ENCODE measurements at places on chromosomes 7 and 10.

DNA sequence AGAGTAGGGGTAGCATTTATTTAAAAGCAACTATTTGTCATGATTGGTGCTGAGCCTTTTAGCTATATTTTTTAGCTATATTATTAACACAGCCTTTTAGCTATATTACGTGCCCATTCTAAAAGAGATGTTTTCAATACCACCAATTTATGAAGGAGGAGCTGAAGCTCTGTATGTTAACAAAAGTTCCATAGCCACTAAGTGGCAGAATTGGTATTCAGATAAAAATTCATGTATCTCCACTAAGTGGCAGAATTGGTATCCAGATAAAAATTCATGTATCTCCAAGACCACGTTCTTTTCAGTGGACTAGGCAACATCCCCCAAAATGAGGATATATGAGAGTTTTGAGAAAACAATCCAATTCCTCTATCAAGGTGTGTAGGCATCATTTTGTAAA is 268.6 kb downstream of the HGF start:
- no peak for DNase-seq

GRCh38 chr7:37267251-37267650 is 181.4 kb downstream of the ELMO1 start:
- no peak for DNase-seq

- DNase-seq, result no peak
Observed at GRCh38 chr7:64628192-64628591, 37.7 kb upstream of the ZNF107 start.

DNA sequence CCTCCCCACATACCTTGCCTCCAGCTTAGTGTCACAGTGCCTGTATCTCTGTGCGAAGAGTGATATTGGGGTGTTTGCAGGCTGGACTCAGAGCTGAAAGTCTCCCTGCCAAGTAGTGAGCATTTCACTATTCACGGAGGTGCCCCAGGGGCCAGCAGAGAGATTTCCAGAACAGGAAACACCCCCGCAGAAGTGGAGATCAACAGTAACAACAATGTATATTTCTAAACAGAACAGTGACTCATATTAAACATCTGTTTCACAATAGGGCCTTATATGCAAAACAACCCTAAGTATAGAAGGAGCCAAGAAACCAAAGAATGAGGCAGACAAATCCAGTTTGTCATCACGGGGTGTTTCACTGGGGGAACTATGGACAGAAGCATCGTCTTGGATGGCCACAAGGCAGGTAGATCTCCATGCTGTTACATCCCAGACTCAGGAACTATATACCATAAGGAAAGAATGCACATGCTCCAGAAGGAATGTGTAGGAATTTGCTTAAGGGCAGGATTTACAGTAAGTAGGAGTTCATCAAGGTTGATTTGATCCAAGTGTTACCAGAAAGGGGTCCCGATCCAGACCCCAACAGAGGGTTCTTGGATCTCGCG is 29.3 kb upstream of the CCL24 start:
- peak; percentile 17 for DNase-seq

DNA sequence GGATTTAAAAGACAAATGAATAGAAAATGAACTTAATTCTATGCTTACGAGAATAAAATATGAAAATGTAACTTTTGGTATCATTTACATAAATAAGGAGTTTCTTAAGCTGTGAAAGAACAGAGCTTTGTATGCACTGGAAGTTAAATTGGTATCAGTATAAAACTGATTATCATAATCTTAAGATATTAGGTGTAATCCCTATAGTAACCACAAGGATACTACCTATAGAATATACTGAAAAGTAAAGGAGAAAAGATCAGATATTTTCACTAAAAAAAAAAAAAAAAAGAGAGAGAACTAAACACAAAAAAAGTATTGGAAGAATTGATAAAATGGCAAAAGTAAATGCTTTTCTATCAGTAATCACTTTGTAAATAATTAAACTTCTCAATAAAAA is 100.1 kb downstream of the TWIST1 start:
- DNase-seq, result no peak

GRCh38 chr7:1253681-1254181 is 21.1 kb downstream of the UNCX start:
- DNase-seq, result no peak

GRCh38 chr7:91942312-91942711 is 1.6 kb downstream of the AKAP9 start:
- no peak for DNase-seq

DNA sequence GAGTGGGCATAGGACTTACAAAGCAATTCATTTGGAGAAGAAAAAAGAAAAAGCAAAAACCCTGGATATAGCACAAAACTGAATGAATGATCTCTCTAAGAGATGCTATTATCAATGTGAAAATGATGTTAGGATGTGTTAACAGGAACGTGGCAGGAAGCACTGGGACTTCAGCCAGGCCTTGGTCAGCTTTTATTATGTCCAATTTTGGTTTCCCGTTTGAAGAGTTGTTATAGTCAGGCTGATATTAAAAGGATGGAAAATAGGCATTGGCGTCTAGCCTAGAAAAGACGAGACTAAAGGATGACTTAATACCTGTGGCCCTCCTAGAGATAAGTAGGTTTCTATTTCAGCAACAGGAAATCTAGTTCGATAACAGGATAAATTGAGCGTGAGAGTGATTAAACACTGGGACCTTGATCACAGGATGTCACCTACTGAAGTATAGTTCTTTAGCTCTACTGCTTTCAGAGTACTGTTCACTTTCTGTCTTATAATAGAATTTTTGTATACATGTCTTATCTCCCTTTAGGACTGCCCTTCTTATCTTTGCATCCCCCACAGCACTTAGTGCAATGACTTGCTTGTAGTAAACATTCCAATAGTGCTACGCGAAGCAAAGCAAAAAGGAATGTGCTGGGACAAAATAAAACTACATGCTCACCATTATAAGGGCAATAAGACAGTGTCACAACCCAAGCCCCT is 99.8 kb upstream of the AGBL3 start:
- no peak for DNase-seq

DNA sequence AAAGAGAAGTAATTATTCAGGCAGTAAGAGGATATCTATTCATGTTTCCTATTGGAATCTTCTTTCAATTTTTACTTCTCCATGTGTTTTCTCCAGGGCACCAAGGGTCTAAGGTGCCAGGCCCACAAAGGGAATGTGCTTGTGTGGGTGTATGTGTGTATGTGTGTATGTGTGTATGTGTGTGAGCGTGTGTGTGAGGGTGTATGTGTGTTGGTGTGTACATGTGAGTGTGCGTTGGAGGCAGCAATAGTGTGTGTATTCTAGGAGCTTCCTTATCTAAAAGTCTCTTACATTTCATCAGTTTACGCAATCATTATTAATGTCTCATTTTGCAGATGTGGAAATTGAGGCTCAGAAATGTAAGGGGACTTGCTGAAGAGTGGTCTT is 28.3 kb downstream of the RAMP3 start:
- DNase-seq, result no peak

DNA sequence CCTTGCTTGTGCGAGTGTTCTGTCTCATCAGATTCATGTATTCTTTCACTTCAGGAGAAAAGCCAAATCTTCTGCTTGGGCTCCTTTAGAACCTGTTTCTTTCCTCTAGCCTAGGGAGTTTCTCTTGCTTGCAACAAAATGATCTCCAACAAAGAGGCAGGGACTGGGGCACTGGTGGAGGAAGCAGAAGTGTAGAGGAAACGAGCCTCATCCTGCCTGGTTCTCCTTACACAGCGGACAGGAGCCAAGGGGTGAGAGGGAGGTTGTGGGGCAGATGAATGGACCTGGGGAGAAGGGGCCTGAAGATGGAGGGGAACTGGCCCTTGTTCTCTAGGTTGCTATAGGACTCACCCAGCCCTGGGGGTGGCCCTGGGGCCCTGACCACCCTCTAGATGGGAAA is 141.1 kb downstream of the PKD1L1 start:
- no peak for DNase-seq

DNA sequence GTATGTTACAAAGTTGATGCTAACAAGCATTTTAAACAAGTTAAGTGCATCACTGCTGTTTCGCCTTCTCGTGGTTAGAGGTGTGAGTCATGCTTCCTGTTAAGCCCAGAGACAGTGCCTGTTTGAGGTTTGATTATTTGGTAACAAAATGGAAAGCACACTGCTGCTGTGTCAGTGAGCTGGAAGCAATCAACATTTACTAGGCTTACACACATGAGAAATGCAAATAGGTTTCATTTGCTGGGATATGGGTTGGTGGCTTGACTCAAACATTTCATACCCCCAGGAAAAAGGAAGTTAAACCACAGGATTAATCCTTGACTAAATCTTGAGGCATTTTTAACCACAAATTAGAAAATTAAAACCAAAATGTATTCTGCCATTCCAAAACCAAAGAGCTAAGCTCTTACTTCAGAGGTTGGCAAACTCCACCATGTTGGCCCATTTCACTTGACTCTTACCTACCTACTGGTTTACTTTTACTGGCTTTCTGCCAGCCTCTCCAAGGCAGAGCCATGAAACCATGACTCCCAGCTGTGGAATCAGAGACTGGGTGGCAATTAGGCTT is 139.2 kb downstream of the ETV1 start:
- peak; percentile 19 for DNase-seq

- DNase-seq, result no peak
Observed at GRCh38 chr7:93382362-93382761, 150.2 kb downstream of the VPS50 start.

DNA sequence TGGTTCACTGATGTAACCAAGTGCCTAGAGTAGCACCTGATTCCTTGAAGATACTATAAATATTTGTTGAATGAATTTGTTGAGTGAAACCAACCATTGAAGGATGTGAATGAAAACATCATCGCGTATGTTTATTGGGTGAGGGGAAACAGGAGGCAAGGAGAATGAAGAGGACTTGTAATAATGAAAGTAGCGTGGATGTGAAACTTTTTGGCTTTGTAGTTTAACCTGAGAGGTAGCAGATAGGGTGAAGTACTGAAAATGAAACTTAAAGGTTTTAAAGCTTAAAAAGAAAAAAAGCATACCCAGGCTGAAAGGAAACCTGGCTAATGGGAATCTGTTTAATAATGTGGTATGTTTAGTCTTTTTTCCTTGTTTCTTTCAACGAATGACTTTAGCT is 5.2 kb downstream of the CCNY start:
- DNase-seq, result no peak

GRCh38 chr10:116237260-116237659 is 35.7 kb downstream of the GFRA1 start:
- no peak for DNase-seq

DNA sequence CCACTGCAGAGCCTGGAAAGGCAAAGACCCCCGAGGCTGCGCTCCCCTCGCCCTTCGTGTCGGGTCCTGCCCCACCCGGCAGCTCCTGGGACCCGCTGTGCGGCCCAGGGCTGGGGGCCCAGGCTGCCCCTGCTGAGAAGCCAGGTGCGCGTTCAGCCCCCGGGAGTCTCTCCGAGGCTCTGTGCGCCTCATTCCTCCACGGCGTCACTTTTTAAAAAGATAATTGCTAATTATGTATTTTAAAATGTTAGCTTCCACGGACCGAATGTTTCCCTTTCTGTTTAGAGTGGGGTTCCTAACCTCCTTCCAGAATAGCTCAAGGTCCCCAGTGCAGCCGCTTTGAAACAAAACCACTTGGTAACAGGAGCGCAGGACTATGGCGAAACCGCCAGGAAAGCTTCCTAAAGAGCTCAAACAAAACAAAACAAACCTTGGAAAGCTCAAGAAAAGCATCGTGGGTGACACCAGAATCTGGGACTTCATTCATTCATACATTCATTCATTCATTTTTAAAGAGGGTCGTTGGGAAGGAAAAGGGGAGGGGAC is 45.6 kb downstream of the PDIA4 start:
- DNase-seq, result no peak

- peak; percentile 19 for DNase-seq
Observed at GRCh38 chr10:119199231-119199992, 8.0 kb upstream of the GRK5 start.

DNA sequence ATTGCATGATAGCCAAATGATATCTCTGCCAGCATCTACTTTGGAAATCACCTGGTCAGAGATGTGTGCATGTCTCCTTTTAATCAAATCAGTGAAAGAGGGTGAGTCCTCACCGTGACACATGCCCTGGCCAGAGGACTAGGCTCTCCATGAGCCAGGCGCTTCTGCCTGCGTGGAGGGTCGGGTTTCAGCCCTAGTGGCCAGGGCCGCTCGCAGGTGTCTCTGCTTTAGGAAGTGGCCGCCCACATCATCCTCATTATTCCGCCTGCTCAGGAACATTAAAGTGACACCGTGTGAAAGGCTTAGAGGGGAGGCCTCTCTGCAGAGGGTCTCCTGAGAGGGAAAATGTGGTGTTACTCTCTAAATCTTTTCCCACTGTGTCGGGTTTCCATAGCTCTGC is 173.6 kb upstream of the PRKCQ start:
- DNase-seq, result no peak

- DNase-seq, result no peak
Observed at GRCh38 chr7:78438433-78438832, 639.9 kb downstream of the PHTF2 start.

GRCh38 chr7:91343420-91343960 is 79.3 kb downstream of the FZD1 start:
- no peak for DNase-seq

GRCh38 chr10:99620711-99621453 is 643 bp upstream of the SLC25A28 start:
- DNase-seq, result peak; percentile 92

DNA sequence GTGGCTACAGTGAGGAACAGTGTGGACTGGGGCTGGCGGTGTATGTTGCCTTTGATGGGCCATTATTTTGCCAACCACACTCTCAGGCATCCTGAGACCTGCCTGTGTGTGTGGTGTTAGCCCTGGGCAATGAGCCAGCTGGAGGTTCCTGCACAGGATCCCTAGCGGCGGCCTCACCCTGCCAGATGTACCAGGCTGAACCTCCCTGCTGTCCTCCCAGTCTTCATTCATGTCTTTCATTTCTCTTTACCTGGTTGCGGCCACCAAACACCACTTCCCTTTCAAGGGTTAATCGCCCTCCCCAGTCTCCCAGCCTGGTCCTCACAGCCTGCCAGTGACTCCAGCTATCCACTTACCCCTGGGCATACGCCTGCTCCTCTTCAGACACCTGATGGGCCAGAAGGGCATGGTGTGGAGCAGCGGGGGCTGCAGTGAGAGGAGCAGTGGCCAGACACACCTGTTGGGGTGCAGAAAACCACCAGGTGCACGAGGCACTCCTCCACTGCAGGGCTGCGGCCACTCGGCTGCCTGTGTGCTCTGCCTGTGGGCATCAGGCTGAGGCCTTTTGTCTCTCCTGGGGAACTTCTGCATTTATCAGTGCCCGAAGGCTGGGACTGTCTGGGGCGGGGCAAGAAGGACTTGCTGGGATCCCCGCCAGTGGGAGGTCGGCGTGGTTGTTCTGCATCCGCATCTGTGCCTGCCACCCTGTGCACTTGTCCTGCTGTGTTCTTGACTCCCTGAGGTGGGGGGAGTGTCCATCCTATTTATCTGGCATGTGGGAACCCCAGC is 111.6 kb downstream of the ARHGAP22 start:
- DNase-seq, result no peak

DNA sequence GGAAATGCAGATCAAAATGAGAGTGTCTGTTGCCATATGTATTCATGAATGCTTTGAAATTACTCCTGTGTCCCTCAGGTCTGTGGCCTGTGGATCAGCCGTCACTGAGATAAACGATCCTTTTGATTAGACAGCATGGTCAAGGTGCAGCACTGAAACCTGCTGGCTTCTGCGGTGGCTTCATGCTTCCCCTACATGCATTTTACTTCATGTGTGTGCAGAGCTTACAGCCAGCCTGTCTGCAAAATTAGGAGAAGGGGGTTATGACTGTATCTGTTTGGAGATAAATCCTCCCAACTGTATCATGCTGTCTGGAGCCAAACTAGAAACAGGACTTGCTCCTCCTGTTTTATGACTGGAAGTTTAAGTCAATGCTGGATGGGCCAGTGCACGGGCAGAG is 71.0 kb upstream of the PLPP4 start:
- no peak for DNase-seq

GRCh38 chr7:159211540-159212182 is 67.0 kb upstream of the VIPR2 start:
- DNase-seq, result no peak

Data from stimulated activated naive CD8-positive, alpha-beta T cell treated with anti-CD3 and anti-CD28 coated beads, Interleukin-15, amount 100 ng/mL, for 72 hours (primary cell).